ENCODE measurements at places on chromosomes 11 and 22.
A peak's percentile ranks its signal among the peaks of the same experiment; 100 is the strongest.

DNA sequence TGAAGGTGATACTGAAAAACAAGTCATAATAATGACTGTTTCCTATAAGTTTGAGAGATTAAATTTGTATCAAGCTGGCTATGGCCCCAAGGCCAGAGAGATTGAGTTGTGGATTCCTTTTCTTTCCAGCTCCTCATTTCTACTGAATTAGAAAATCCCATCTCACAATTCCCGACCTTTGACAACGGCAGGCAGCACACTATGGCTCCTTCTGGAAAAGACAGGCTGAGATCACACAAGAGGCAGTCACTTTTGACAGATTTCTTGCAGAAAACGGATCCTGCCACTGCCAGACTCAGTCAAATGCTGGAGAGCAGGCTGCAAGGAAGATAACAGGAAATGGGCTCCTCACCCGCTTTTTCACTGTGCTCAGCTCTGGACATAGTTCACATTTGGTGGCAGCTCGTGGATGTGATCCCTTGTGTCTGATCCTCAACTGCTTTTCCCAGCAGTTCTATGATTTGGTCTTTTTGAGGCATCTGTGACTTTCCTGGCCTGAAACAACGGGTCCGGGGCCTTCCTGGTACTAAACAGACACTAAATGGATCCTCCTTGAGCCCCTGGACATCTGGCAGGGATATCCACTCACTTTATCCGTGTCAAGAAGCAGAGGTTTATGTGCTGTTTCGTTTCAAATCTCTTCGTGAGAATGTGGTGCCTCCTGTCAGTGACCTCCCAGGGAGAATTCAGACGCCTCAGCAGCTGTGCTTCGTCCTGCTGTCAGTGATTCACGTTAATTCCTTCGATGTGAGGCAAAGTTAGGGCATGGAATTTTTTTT, 26.1 kb upstream of the RTL6 start:
- no peak for DNase-seq

DNA sequence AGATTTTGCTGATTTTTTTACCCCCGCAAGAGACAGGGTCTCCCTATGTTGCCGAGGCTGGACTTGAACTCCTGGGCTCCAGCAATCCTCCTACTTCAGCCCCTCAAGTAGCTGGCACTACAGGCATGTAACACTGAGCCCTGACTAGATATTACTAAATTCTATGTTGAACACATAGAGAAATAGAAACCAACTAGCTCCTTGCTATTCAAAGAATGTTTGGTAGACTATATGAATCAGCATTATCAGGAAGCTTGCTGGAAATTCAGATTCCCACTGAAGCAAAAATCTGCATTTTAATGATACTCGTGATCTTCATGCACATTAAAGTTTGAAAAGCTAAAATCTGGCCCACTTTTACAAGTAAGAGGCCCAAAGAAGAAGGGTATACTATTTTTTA, 11.9 kb downstream of the TMEM41B start:
- no peak for DNase-seq

GRCh38 chr22:19612866-19613572, 88.8 kb upstream of the CLDN5 start:
- no peak for DNase-seq

DNA sequence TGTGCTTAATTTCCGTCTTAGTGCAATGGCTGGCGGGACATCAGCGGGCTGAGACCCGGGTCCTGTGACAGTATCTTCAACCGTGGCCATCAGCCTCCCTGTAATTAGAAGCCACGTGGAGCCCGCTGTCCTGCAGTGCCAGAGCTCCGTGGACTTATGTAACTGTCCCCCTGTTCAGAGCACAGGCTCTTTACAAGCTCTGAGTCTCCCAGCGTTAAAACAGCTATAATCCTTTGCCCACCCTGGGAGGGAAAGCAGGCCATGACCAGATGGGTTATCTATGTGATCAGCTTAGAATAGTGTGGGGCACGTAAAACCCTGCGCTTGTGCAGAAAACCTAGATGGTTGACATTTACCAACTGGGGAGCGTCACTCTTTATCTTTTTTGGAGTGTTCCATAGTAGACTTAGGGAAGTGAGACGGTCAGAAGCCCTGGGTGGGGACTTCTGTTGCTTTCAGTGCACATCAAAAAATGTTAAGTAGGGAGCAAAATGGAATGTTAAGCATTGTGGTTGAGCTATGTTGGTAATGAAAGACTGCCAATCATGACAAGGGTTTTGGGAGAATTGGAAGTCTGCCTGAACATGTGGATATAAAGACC, 103.5 kb upstream of the CADM1 start:
- no peak for DNase-seq

DNA sequence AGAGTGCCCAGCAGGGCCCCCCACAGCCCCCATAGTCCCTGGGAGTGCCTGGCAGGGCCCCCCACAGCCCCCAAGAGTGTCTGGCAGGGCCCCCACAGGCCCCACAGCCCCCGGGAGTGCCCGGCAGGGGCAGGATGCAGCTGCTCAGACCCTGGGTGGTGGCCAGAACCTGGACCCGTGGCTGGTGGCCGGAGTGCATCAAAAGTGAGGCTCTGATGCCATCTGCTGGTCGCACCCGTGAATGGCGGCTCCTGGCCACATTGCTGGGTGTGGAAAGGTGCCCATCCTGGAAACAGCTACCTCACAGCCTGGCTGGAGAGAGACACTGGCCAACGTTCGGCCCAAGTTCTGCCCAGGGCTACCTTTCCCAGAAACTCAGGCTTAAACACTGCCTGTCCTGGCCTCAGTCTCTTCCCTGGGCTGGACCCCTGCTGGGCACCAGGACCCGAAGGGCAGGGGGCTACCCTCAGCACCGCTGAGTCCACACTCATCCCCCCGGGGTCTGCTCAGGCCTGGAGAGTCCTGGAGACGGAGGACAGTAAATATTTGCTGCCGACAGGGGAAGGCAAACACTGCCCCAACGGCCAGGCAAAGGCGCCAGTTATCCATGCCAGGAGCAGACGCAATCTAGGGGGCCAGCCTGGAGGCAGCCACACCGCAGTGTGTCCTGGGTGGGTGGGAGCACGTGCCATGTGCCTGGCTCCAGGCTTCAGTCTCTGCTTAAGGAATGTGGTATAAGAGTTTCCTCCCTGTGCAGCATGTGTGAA, 4.4 kb downstream of the INS start:
- DNase-seq: peak; percentile 33

- no peak for DNase-seq
Observed at GRCh38 chr11:9362393-9362863, 22.0 kb upstream of the IPO7 start.

DNA sequence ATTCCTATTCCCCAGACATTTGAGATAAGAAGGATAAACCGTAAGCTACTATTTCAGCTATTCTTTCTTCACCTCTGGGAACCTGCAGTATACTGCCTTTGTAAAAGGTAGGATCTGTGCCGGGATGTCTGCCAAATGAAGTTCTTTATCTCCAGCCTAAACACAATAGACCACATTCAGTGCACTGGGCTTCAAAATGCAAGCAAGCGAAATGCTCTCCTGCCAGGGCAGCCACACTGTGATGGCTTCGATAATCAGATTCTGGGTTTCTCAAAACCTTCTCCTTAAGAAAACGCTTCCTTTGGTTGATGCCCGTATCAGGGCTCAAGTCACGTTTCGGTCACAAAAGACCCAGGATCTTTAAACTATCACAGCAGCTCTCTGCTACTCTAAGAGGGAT, 299.5 kb upstream of the B3GAT1 start:
- DNase-seq: no peak

DNA sequence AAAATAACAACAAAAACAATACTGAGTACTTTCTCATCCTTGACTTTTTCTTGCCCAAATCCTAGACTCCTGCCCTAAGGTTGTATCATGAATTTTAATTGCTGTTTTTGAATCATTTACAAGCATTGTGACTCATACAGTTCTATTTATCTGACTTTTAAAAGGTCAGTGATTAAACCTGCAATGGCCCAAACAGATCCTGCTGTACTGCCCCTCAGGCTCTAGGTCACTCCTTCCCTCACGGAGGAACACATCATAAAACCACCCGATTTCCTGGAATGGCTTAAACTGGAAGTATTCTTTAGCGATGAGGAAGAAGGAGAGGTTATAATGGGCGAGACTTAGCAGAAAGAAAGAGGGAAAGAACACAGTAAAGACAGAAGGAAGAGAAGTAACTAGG, 12.3 kb downstream of the ARFGAP3 start:
- no peak for DNase-seq

DNA sequence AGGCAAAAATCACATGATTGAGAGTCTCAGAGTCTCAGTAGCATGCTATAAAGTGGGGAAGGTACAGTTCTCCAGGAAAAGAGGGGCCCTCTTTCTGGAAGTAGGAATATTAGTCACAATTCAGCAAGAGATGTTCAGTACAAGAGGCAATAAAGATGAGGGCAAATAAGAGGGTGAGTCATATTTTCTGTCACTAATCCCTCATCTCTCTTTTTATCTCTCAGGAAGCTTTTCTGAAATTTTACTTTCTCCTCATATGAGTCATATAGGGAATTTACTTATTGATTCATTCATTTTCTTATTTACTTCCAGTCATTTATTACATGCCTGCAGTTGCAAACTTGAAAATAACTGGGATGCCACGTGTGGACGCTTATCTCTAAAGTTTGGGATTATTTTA, 3.4 kb upstream of the NXPE1 start:
- DNase-seq: no peak

DNA sequence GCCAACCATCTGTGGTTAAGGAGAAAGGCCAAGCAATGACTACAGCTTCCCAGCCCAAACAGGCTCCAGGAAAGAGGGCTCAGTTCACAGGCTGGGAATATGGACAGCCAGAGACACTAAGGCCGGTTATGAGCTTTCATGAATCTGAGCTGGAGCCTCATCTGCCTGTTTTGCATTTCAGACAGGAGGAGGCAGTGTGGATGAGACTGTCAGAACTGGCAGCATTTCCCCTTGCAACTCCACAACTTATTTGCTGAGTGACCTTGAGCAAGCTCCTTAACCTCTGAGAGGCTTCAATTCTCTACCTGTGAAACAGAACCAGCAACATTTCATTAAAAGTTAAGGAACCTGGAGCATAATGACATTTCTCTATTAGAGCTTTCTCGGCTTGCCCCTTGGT, 264.0 kb downstream of the ETS1 start:
- DNase-seq: peak; percentile 56

DNA sequence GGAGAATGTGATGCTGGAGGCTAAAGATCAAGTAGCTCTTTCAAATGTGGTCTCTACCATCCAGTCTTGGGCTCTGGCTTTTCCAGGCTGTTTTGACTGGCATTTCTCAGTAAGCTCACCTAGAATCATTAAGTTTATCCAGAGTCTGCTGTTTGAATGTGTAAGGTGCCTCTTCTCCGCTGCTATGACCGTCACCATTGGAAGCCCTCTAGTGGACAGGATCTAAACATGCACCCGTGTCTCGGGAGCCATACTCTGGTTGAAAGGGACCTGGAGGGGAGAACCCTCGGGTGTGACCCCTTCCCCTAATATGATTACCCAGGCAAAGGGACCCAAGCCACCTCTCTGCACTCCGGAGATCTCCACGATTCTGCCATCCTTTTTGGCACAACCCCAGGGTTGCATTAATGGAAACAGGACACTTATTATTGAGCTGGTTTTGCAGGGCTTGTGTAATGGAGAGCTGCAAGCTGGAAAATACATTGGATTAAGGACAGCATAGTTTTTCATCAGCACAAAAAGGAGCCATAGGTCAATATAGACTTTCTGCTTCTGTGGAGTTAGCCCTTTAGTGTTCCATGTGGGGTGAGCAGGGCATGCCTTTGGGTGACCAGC, 191.0 kb upstream of the LARGE1 start:
- DNase-seq: no peak

DNA sequence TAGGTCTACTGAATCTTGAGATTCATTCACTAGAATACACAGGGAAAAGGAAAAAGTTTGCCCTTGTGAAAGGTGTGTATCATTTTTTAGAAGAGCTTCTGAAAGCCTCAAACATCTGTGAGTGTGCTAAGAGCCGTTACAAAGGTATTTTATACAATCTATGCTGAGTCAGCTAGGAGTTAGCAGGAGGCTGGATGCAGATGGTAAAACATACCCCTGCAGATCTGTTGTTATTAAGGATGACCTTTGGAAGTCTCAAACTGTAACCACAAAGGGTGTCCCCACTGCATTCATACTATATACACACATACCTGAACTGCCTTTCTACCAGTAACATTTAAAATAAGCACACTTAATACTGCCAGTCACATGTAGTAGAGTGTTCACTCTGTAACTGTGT, 8.4 kb upstream of the C11orf91 start:
- DNase-seq: no peak

DNA sequence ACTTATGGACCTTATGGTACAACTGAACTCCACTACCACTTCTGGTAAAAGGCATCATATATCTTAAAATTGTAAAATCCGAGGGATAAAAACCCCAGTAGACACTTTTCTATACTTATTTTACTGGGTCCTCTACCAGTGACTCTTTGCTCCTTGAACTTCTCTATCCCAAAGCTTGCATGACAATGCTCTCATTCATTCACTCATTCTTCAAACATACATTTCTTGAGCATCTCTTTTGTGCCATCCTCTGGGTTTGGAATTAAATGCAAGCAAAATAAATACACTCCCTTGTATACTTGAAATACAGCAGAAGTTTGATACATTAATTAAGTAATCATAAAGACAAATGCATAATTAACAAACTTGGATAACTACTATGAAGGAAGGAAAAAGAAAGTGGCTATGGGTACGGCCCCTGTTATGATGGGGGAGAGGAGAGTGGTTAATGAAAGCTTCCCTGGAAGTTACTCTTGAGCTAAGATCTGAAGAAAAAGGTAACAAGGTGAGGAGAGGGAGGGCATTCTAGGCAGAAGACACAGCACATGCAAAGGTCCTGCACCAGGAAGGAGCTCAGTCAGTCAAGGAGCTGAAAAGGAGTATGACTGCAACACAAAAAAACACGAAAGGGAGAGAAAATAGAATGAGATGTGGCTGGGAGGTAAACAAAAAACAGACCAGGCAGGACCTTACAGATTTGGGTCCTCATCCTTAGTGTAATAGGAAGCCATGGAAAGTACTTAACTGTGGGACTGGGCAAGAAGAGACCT, 8.0 kb downstream of the MPZL3 start:
- DNase-seq: no peak

DNA sequence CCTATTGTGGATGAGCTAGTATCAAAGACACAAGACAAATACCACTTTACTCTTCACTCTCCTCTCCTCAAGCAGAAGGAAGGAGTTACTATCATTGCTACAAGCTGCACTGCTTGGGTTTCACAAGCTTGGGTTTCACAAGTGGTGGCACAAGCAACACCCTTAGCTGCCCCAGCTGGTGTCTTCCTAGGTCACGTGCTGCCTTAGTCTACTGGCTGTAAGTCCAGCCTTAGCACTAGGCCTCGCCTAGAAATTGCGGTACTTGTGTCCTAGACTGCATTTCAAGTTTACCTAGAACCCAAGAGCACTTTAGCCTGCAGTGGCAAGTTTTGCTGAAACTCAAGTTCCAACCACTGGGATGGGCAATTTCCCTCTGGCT, 86.6 kb downstream of the EHF start:
- no peak for DNase-seq
